ENCODE measurements at places on chromosomes 4 and X.
A peak's percentile ranks its signal among the peaks of the same experiment; 100 is the strongest.

DNA sequence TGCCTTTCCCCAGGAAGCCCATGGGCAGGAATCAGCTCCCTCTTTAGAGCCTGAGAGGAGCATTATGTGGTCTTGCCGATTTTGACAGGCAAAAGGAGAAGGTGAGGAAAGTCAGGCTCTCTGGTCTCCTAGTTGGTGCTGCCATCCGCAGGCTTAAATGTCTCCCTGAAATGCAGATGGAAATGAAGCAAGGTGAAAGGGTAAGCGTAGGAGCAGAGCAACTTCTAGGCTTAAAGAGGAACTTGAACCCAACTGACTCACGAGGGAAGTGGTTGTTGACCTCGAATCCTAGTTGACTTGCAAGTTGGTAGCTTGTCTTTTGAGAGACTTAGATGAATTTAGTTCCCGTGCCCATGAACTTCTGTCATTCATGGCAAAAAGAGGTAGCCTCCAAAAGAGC is 205.9 kb downstream of the PTTG2 start:
- peak; percentile 96 for DNase-seq

- DNase-seq, result no peak
Observed at GRCh38 chrX:118595501-118596042, 100.0 kb downstream of the DOCK11 start.

GRCh38 chr4:103111598-103111997 is 12.0 kb upstream of the BDH2 start:
- no peak for DNase-seq

- no peak for DNase-seq
Observed at GRCh38 chr4:145920205-145920604, 18.4 kb downstream of the ZNF827 start.

GRCh38 chr4:24979554-24979953 is 51.2 kb downstream of the LGI2 start:
- peak; percentile 93 for DNase-seq

- no peak for DNase-seq
Observed at GRCh38 chrX:18810416-18810815, 103.0 kb downstream of the PPEF1 start.

DNA sequence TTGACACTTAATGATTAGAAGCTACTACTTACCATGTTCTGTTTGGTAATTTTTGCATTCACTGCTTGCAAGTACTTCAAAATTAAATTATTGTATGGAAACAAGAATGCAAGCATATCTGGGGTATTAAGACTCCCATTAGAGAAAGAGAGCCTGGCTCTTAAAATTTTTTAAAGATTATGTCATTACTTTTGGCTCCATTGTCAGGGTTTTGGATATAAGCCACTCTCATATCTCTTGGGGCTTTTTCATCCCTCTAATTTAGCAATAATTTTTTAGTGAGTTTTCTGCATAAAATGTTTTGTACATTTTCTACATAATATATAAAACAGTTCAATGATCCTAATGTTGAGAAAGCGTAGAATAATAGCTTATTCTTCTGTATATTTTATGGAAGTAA is 49.4 kb downstream of the SLC9A6 start:
- no peak for DNase-seq

DNA sequence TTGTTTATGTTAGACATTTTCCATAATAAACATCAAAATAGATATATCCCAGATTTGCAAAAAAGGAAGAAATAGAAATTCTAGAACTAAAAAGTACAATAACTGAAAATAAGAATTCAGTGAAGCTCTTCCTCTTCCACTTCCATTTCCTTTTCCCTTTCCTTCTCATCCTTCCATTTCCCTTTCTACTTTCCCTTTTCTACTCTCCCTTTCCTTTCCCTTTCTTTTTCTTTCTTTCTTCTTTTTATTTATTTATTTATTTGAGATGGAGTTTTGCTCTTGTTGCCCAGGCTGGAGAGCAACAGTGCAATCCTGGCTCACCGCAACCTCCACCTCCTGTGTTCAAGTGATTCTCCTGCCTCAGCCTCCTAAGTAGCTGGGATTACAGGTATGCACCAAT is 30.6 kb upstream of the OPHN1 start:
- no peak for DNase-seq

DNA sequence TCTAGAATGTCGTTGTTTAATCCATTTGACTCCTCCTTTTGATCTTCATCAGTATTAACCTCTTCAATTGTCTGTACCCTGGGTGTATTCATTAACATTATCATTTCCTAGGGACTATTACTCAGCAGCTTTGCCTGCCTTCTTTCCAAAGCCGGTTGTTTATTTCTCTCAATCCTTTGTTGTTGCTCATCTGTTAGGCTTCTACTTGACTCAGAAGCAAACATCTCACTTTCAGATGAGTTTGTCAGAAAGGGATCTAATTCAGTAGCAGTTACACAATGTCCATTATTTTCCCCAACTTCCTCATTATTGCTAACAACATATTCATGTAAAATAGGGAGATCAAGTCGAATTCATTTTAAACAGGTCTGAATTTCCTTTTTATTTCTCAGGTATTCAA is 22.1 kb upstream of the HSD17B10 start:
- DNase-seq, result peak; percentile 48

- peak; percentile 81 for DNase-seq
Observed at GRCh38 chr4:183840311-183840710, 64.8 kb upstream of the STOX2 start.

GRCh38 chrX:10010686-10011085 is 43.5 kb downstream of the CLDN34 start:
- DNase-seq, result peak; percentile 45

- DNase-seq, result no peak
Observed at GRCh38 chr4:6845027-6845426, 62.5 kb downstream of the KIAA0232 start.

DNA sequence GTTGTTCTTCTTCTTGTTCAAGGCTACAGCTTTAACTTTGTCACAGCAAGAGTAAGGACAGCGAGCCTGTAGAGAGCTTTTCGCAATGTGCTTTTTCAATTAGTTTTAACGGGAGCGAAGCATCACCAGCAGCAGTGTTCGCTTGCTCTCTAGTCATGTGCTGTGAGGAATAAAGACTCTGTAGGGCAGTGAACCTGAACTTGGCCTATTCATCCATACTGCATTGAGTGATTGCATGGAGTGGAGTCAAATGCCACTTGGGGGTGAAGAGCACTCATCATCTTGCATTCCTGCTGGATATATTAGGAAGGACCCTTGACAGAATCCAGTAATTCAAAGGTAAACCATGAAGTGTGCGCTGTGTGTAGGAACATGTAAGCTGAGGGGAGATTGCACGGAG is 240.0 kb downstream of the FRMPD4 start:
- no peak for DNase-seq

DNA sequence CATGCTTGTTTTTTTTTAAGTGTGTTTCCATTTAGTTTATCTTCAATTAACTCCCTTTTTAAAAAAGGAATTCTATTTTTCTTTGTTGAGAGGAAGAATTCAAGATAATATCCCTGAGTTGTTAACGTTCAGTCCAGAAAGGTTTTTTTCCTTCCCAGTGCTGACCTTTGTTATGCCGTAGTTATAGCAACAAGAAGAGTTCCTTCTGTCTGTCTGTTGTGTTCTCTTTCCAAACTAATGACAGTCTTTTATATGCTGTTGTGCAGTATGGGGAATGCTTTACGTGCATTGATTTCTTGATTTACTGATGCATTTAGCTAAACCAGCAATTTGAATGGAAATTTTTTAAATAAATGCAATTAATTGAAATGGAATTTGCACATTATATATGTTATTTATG is 6.6 kb upstream of the CXXC4 start:
- DNase-seq, result no peak

DNA sequence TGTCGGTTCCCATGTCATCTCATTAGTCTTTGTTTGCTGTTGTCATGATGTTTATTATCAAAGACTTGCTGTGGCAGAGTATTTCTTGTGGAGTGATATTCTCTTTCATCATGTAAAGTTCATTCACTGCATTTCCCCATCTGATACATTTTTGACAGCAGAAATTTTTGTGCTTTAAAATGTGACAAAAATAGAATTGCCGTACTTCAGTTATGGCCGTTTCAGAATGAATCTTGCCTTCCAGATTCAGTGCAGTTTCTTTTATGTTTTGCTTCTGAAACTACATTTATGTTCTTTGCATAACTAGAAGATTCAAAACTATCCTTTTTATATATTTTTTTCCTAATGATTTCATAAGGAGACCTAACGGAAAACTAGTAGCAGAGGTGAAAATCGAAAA is 10.0 kb downstream of the CSTF2 start:
- DNase-seq, result no peak

- DNase-seq, result no peak
Observed at GRCh38 chr4:56370377-56370776, 16.9 kb downstream of the AASDH start.

- no peak for DNase-seq
Observed at GRCh38 chrX:44071847-44072551, 98.8 kb upstream of the NDP start.

DNA sequence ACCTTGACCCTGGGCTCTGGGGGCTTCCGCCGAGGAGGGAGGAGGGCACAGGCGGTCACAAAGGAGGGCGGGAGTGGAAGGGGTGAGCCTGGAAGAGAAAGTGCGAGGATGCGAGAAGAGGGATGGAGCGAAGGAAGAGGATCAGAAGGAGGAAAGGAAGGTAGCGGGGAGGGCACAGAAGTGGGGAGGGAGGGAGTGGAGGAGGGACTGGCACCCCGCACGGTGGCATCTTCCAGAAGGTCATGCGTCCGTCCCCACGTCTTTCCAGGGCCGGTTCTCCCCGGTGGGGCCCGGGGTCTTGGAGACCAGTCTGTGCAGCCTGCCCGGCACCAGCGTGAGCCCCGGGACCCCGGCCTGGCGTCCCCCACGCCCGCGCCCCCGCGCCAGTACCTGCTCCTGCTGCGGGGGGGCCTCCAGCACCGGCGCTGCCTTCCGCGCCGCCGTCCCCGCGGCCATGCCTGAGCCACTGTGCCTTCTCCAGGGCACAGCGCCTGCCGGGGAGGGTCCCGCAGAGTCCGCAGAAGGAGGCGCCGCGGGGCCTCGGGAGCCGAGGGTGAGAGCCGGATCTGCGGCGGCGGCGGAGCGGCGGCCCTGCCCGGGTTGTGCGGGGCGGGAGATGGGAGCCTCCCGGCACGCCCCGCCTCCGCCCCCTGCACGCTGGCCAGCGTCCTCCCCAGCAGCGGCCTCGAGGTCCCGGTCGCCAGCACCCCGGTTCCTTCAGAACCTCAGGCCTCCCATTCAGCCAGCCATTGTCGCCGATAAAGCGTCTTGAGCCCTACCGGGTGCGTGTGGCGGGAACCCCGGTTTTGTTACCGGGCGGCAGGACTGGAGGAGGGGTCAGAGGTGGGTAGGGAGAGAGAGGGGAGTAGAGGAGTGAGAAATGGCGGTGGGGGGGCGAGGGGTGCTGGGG is at the start of gene RNF175:
Gene RNF175 (minus strand): TSS at position 618 of the 910 bp plus-strand sequence. CDS start 162 bp downstream, at position 456.
- no peak for DNase-seq

- no peak for DNase-seq
Observed at GRCh38 chrX:29470030-29470429, 745.3 kb upstream of the MAGEB2 start.

- DNase-seq, result no peak
Observed at GRCh38 chrX:149069899-149070298, 435.2 kb downstream of the IDS start.

DNA sequence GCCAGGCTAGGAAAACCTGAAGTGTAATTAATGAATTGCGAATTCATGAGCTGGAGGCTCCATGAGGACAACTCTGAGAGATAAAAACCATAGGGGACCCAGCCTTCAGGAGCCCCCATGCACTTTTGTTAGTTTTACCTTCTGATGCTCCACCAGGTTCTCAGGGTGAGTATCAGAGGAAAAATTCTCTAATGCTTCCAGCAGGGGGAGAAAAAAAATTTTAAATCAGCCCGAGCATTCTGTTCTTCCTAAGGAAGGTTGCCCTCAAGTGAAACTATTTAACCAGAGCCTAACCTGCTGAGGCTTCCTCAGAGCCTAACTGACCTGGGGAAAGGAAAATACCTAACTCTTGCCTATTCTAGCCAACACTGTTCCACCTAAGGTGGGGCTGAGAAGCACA is 552.6 kb downstream of the PPARGC1A start:
- DNase-seq, result no peak

DNA sequence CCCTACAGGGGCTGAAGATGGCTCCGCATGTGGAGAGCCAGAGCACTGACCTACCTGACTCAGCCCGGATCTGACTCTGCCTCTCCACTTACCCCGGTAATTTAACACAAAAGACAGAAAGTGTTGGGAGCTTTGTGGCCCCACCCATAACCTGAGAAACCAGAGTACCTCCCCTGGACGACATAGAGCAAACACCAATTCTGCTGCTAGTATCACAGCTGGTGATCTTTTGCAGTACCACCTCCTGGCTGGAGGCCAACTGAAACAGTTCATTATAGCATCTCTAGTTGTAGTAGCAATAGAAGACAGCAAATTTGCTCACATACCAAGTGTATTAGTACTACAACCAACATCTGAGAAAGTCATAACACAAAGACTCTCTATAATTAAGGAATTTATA is 443.9 kb downstream of the KLHL4 start:
- DNase-seq, result no peak

DNA sequence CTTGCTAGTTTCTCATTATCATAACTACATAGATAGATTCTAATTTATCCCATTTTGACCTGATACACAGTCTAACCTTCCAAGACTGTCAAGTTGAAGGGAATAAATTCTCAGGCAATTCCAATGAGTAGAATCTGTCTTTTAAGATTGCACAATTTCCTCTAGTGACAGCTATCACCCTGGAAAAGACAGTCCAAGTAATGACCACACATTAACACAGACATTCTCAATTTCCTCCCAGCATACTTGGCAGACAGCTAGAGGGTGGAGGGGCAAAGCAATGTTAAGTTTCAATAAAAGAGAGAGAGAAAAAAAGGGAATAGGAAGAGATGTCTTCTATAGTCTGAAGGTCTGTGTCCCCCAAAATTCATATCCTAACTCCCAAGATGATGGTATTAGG is 234.7 kb downstream of the LDB2 start:
- DNase-seq, result no peak

DNA sequence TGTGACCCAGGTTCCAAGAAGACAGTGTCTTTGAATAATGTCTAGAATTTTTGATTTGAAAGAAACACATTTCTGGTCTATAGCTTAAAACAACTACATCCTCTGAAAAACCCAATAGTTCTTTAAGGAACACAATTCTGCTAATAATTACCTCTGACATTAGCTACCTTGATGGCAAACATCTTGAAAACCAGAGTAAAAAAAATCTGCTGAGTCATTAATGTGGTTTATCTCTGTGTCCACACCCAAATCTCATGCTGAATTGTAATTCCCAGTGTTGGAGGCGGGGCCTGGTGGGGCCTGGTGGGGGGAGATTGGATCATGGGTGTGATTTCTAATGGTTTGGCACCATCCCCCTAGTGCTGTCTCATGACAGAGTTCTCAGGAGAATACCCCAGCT is 1233.8 kb downstream of the NLGN4X start:
- no peak for DNase-seq

All from inflammatory macrophage (primary cell).